ENCODE measurements at places on chromosomes 2 and 18.

GRCh38 chr18:58831606-58832005 lies 33.1 kb upstream of the ZNF532 start:
- no peak for DNase-seq

DNA sequence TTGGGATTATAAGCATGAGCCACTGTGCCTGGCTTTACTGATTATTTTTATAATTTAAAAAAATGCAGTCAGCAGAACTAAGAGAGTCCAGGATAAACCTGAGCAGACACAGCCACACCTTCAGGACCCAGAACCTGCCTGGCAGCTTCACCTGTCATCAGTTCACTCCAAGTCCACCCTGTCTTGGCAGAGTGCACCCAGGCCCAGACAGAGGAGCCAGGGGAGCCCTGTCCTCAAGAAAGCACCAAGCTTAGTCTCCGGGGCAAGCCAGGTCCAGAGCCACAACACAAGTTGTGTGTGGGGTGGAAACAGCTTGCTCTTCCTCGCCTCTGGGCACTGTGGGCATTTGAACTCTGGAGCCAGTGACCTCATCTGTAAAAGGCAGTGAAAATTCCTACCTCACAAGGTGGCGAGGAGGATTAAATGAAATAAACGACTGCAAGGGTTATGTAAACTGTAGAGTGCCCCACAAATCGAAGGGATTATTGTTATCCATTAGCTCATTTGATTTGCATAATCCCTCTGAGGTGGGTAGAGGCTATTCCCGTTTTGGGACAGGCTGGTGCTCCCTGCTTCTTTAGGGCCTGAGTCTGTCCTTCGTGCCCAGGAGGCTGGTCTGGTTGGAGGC lies 24.7 kb downstream of the MYCN start:
- no peak for DNase-seq

GRCh38 chr2:126801473-126801872 lies 97.2 kb upstream of the TEX51 start:
- no peak for DNase-seq

DNA sequence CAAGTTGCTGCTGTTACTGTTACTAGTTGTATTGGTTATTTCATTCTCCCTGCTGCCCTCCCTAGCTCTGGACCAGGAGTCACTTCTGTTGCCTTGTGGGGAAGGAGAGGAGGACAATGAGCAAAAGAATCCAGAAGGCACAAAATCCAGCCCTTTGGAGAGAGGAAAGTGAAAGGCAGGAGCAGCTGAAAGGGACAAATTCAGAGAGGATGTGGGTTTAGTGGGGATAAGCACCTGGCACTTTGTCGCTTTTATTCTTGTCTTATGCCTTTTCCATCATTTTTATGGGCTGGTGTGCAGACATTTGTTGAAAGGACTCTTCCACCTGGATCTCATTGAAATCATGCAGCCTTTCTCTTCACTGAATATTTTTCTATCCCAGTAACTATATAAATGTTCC lies 24.3 kb upstream of the LTBP1 start:
- DNase-seq: no peak

DNA sequence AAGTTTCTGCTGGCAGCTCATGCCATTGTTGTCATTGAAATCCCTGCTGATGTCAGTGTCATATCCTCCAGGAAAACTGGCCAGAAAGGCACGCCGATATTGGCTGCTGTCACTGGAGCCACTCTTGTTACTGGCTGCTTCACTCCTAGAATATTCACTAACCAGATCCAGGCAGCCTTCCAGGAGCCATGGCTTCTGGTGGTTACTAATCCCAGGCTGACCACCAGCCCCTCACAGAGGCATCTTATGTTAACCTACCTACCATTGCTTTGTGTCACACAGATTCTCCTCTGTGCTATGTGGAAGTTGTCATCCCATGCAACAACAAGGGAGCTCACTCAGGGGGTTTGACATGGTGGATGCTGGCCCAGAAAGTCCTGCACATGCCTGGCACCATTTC lies 27.0 kb upstream of the MTX2 start:
- no peak for DNase-seq

GRCh38 chr18:23053776-23054457 lies 81.4 kb upstream of the CABLES1 start:
- DNase-seq: no peak

DNA sequence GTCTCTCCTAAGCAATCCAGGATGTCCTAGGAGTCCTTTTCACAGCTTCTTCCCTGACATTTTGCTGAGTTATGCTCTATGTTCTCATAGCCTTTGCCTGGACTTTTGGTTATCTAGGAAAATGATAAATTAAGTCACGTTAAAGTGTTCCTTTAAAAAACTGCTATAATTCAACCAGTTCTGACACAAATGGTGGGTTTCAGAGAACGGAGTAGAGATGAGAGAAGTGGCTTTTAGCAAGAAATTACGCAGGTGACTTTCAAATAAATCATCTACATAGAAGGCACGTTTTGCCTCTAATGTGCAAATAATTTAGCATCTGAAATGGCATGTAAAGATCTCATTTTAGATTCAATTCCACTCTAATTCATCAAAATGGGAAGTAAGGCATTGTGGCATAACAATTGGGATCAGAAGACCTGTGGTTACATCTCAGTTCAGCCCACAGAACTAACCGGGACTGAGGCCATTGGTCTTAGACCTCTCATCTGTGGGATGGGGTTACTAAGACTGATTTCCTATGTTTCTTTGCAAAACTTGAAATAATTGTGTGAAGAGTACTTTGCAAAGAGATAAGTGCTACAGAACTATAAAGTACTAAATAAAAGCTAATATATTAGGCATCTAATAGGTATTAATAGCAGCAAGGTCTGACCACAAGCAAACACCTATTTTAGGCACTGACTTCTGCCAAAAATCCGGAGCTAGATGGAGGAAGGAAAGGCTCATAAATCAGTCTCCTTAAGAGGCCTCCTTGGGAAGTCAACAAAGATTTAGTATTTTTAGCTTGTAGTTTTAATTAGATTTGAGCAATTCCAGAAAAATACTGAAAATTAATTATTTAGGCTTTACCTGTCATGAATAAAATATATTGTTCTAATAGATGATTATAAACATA lies 211.4 kb downstream of the PIEZO2 start:
- no peak for DNase-seq

- no peak for DNase-seq
These were observed 53.4 kb downstream of the ADI1 start for GRCh38 chr2:3465844-3466481.

DNA sequence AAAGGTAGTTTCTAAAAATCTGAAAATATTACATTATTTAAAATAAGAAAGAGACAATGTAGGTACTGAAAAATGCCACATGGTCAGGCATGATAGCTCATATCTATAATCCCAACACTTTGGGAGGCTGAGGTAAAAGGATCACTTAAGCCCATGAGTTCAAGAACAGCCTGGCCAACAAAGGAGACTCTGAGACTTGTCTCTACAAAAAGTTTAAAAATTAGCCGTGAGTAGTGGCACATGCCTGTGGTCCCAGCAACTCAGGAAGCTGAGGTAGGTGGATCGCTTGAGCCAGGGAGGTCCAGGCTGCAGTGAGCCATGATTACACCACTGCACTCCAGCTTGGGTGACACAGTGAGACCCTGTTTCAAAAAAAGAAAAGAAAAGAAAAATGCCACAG lies 21.8 kb downstream of the ATAD2B start:
- DNase-seq: no peak

DNA sequence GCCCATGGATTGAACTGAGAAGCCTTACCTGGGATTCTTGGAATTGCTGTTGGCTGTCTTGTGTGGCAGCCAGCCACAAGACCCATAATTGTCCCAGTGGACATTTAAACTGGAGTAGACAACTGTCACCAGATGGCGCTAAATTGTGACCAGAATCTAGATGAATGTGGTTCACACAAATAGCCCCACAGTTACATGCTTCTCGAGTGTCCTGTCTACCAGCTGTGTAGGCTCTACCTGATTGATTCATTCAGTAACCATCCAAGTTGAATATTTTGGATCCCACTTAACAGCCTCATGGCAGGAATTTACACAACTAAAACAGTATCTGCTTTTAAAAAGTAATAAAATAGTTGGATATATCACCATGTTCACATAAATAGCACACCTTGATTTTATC lies 73.2 kb downstream of the MAP4K4 start:
- no peak for DNase-seq

DNA sequence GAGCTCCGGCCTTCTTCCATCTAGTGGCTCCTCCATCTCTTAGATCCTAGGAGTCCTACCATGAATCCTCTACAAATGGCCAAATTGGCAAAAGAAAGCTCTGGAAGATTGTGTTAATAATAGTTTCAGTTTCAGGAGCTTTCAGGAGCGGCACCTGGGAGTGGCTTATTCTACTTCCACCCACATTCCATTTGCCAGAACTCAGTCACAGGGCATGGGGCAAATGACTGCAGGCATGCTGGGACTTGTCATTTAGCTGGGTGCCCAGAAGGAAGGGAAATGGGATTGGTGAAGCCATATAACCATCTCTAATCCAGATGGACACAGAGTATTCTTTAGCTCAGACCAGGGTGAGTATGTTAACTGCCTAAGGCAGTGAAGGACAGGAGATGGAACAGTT lies 3.6 kb upstream of the LRATD1 start:
- DNase-seq: no peak

GRCh38 chr18:45901654-45902210 lies 65.4 kb downstream of the EPG5 start:
- no peak for DNase-seq

GRCh38 chr2:158091647-158092046 lies 10.0 kb upstream of the UPP2 start:
- no peak for DNase-seq

DNA sequence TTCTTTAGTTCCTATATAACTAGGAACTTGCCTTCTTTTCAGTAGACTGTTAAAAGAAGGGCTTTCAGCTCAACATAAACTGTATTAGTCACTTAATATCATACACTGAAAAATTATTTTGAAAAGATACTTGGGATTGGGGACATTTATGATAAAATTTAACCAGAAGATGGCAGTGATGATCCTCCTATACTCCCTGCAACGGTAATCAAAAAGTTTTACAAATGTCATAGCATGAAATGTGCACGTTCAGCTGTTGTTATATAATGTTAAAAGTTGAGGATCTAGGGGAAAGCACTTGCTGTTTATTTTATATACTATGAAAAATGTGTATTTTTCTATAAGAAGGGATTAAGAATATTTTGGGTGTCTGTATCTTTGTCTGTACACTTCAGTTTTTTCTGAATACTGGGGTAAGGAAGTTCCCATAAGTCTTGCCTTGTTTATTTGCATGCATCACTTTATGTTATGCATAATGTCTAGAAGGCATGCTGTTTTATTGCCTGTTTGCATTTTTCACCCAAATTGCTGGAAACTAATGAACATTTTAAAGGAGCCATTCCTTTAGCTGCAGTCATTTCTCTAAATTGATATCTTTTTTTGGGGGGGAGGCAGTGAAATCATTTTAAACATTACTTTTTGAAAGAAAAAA lies 19.0 kb downstream of the DYNC1I2 start:
- DNase-seq: no peak

DNA sequence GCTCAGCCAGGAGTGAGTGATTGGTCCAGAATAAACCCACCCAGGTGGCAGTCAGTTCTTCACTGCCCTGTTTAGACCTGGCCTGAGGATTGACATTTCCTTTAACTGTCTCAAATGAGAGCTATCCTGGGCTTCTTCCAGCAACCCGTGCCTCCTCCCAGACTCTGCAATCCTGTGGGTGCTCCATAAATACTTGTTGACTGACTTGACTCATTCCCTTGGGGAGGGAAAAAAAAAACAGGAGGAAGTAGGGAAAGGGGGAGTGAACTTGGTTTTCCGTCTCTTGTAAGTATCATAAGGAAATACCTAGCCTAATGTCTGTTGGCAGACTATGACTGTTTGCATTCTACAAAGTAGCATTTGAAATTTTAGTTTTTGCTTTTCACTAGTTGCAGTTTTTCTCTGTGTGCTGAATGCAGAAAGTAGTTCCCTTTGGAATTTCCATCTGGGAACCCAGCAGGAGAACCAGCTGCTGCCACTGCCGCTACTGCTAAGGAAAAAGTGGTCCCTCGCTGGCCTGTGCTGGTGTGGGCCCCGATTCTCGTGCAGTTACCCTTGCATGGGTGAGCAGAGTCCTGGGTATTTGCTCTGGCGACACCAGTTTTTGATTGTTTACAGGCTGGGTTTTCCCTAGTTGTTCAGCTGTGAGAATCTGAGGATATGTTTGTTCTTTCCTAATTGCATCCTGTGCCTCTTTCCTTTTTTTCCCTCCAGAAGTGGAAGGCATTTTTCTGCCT lies 78.8 kb downstream of the TGOLN2 start:
- no peak for DNase-seq

GRCh38 chr2:42613281-42614064 lies 45.0 kb downstream of the MTA3 start:
- DNase-seq: no peak

GRCh38 chr2:241764275-241765241 lies 12.1 kb upstream of the GAL3ST2 start:
- no peak for DNase-seq

- DNase-seq: no peak
These were observed 148.8 kb downstream of the VAPA start for GRCh38 chr18:10062302-10063300.

DNA sequence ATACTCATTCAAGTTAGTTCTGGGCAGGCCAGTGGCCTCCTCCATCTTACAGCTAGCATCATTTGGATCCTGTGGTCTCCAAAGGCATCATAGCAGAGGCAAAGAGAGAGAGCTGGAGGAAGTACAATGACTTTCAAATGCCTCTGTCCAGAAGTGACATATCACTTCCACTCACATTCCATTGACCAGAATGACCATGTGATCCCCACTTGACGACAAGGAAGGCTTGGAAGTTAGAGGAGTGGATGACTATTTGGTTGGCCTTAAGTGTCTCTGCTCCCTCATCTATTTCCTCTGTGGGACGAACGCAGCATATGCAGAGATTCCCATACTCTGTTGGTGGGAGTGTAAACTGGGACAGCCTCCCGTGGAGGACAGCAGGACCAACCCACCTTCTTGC lies 27.8 kb upstream of the MLPH start:
- no peak for DNase-seq

- DNase-seq: no peak
These were observed 40.2 kb downstream of the SEMA4F start for GRCh38 chr2:74694281-74694680.

- DNase-seq: no peak
These were observed 307.3 kb downstream of the GBX2 start for GRCh38 chr2:235860871-235861270.

Data from cortex of kidney (tissue), 1 donor.